Stromal cell of bone marrow (primary cell): ENCODE measurements at places on chromosomes 1 and 21.

GRCh38 chr1:15027515-15027986 lies 126.0 kb upstream of the TMEM51 start:
- peak; percentile 41 for DNase-seq

- no peak for DNase-seq
These were observed 8.4 kb upstream of the HIVEP3 start for GRCh38 chr1:41927118-41927517.

DNA sequence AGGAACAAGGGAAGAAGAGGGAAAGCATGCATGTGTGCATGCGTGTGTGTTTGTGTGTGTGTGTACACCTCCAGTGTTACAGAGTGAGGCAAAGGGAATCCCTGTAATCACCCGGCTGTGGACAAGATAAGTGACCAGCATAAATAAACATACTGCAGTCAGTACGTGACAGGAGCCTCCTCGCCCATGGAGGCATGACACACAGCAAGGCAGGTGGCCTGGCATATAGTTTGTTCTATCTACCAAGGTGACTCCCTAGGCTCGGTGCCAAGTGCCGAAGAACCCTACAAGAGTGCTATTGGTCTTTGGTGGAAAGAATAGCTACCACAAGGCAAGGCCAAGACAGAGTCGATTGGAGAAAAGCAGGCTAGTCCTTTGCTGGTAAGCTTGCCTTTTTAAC lies 31.7 kb upstream of the HEATR1 start:
- no peak for DNase-seq

GRCh38 chr1:156128654-156129597 lies 14.4 kb downstream of the LMNA start:
- DNase-seq: peak; percentile 85

DNA sequence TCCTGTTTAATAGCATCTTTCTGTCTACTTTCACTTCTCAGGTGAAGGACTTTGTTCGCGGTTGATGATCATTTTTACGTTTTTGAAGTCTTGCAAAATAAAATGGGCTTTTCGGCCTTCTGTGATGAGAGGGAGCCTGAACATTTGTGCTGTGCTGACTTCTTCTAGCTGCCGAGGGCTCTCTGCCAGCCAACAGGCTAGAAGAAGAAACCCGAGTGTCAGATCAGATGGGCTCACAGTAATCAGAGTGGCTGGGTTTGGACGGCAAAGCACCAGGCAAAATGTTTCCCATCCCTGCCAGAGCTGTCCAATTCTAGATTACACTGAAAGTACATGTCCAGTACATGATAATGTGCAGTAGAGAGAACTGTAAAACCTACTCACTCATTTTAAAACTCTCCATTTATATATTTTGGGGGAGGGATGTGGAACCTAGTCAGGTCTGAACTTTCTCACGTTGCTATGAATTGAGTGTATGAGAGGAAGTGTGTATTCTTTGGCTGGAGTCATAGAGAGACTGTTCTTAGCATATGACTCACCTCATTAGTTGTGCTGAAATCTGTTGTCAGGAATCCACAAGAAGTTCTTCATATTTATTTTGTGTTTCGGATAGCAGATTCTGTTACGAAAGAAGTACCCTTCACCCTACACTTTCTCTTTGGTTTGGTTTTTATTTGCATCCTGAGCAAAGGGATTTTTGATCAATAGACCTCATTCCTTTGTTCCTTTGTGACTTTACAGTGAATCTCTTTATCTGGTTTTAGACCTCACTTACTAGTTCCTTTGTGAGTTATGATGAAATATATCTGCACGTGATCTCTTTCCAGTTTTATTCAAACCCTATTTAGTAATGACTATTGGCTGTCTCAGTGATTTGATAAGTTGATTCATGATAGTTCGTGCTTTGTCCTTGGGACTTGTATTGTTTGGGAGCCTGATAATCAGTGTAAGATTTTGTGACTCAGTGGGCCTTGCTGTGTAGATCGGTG lies 4.8 kb downstream of the ATP1A1 start:
- DNase-seq: peak; percentile 91

DNA sequence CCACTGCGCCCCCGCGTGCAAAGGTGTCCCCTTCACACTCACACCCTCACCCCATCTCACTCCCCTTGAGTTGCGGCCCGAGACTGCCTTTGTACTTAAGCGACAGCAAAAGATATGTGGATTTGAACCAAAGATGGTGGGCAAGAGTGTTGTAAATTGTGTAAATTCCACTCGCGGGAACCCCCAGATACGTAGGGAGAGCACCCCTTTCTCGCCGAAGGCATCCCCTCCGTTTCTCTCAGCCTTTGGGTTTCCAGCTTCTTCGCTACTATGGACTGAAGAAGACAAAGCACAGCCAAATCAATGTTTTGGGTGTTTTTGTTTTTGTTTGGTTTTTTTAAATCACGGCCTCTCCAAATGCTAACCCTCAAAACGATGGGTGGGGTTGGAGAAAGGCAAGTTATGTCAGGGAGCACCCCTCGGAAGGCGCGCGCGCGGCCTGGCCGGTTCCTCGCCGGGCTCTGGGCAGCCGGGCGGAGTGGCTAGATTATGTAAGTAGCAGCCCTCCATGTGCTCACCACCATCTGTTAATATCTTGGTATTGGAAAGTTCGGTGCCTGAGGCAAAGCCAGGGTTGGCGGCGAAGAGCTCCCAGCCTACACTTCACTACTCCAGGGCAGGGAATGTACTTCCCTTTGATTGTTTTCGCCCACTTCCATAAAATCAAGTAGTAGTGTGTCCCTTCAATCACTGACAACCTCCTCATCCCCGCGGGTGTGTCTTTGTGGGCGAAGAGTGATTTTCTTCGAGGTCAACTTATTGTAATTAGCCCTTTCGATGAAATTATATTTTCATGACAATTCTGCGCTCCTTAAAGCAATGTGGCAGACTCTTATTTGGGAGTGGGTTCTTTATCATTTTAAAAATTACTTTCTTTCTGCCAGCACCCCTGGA lies 4.0 kb upstream of the PROX1 start:
- no peak for DNase-seq

DNA sequence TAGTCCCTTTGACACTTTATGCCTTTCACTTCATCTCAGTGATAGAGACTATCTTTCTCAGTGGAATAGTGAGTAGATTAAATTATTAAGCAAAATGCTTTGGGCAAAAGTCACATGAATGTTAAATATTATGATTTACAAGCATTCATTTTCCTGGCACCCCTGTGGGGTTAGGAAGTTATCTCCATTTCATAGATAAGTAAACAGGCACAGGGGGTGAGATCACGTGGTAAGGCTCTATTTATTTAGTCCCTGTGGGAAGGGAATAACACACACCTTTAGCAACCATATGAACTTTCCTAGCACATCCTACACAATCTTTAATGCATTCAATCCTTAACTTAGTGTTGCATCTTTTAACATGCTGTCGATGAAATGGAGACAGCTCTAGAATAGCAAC lies 12.3 kb downstream of the PSMB2 start:
- DNase-seq: no peak

GRCh38 chr1:65514041-65514440 lies 93.6 kb downstream of the LEPR start:
- peak; percentile 81 for DNase-seq

DNA sequence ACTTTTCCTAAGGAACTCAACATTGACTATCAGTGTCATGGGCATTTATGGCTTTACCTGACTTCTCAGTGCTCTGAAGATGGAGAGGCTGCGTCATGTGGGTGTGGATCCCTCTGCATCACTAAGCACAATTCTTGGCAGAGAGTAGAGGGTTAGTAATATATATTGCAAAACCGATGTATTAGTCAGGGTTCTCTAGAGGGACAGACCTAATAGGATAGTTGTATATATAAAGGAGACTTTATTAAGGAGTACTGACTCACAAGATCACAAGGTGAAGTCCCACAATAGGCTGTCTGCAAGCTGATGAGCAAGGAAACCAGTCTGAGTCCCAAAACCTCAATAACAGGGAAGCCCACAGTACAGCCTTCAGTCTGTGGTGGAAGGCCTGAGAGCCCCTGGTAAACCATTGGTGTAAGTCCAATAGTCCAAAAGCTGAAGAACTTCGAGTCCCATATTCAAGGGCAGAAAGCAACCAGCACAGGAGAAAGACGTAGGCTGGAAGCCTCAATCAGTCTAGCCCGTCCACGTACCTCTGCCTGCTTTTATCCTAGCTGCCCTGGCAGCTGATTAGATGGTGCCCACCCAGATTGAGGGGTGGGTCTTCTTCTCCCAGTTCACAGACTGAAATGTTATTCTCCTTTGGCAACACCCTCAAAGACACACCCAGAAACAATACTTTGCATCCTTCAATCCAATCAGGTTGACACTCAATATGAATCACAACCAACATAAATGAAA lies 159.7 kb upstream of the NRIP1 start:
- peak; percentile 89 for DNase-seq

- no peak for DNase-seq
These were observed 92.0 kb upstream of the PPM1J start for GRCh38 chr1:112807117-112807516.

- no peak for DNase-seq
These were observed 2.7 kb downstream of the FAM110D start for GRCh38 chr1:26161415-26162219.

DNA sequence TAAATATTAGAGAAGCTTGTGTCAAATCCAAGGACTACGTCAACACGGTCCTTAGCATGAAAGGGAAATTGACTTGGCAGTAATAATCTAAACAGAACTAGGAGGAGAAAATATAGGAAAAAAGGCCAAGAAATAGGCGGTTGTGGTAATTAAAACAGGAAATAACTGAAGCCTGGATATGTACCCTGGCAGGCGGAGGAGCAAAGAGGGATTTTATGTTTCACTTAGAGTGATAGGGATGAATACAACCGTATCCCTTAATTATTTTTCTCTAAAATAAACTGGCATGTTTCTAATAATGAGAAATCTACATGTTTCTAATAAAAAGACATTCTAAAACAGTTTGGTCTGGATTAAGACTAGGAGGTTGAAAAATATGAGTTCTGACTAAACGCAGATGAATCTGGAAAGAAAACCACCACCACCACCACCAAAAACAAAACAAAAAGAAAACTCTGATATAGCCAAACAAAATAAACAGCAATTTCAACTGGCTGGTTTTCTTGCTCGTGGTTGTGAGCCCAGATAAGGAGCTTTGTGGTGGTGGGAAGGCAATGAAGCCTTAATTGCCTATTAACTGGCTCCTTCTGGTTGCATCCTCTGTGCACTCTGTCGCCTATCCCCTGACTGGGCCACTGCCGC lies 334.2 kb upstream of the SNX7 start:
- DNase-seq: peak; percentile 54

DNA sequence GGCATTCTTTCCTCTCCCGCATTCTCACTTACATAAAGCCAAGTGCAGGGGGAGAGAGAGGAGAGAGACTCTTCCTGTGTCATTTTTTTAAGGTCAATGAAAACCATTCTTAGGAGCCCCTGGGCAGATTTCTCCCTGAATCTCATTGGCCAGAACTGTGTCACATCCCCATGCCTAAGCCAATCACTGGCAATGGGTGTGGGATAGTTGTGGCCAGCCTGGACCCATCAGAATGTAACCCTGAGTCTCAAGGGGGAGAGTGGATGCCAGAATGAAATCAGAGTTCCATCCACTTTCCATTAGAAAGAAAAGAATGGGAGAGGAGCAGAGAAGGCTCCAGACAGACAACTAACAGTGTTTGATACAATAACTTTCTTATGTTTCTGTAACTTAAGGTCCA lies 31.2 kb upstream of the COQ8A start:
- DNase-seq: no peak
